ENCODE measurements at places on chromosomes 7 and 10.
A peak's percentile ranks its signal among the peaks of the same experiment; 100 is the strongest.

DNA sequence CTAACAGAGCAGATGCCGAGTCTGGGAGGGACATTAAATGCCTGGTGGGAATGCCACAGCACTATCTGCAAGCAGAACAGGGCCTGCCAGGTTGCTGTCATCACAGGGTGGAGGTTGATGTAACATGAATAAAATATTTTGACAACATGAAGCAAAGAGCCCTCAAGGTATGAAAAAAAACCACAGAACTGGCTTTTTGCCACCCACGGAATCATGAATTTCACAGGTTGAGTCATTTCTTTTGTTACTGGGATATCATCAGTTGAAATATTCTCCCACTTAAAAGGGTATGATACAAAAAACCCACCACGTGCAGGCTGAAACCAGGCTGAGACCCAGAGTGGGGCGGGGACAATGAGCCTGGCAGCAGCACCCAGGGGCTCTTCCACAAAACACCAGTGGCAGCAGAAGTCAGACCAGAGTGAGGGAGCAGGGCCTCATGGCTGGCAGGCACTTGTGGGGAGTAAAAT, 220.1 kb downstream of the TNS3 start:
- DNase-seq: peak; percentile 35

DNA sequence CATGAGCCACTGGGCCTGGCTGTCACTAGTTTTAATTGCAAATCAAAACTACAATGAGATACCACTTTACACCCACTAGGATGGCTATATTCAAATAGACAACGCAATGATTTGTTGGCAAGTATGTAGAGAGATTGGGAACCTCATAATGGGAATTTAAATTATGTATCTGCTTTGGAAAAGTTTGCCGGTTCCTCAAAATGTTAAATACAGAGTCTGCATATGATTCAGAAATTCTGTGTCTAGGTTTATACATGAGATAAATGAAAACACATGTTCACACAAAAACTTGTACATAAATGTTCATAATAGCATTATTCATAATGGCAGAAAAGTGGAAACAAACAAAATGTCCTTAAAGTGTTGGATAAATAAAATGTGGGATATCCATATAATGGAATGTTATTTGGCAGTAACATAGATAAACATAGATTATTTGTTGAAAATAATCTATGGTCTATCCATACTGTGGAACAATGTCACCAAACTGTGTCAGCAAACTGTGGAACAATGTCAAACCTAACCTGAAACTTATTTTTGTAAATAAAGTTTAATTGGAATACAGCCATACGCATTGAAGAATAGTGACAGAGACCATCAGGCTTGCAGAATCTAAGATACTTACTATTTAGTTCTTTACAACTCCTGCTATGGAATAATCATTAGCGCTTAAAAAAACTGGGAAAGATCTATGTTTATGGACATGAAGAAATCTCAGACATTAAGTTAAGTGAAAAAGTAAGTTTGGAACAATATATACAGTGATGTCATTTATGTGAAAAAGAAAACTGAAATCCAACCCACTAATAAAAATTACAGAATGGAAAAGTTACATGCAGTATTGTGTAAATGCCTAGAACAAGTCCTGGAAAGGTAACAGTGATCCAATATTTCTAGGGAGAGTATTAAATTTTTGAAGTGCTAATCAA, 70.9 kb downstream of the CCDC7 start:
- DNase-seq: no peak

DNA sequence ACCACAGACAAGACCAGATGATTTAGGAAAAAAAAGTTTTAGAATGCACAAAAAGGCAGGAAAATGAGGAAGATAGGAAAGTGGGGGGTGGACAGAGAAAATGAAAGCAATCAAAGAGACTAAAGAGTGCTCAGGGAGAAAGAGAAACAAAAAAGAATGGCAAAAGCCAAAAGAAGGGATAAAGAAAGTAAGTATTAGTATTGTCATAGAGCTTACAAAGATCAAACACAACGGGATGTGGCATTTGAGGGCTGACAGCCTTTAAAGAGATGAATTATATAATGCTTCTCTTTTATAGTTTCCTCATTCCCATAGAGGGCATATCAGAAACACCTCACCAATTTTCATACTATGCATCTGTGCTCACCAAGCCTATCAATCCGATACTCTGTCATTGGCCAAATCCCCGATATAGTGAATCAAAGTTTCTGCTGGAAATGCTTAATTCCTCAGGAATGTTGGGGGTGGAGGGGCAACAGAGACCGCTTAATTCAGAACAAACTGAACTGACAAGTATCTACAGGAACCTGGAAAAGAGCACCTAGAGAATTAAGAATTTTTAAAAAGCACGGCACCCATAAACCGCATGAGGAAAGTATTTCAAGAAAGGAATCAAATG, 2.7 kb downstream of the COG5 start:
- no peak for DNase-seq

DNA sequence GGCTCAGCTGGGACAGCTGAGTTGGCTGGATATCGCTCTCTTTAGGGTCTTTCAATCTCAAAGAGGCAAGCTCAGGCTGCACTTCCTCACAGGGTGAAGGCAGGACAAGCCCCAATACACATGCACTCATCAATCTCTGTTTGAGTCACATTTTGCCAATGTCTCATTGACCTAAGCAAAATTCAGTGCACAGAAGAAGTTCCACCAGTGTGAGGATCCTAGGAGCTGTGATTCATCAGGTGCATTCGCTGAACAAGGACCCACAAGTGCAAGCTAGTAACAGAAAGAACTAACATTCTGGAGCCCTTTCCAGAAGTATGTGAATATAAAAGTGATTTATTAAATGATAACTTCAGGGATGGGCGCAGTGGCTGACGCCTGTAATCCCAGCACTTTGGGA, 477.2 kb downstream of the GPAM start:
- DNase-seq: no peak

- no peak for DNase-seq
Measured at GRCh38 chr10:116096526-116096925, 176.5 kb downstream of the GFRA1 start.

DNA sequence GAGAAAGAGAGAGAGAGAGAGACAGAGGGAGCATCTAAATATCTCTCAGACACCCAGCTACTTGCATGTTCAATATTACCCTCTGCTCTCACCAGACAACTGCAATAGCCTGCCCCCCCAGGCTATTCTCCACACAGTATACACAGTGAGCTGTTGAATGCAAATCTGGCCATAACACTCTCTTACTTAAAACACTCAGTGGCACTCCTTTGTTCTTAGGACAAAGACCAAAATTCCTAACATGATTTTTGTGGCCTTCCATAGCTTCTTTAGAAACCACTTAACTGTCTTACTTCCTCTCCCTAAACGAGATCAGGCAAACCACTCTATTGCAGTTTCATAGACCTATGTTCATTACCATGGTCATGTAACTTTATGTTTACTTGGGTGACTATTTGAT, 903.6 kb upstream of the AUTS2 start:
- DNase-seq: no peak

- DNase-seq: no peak
Measured at GRCh38 chr7:92747041-92747835, 89.1 kb downstream of the CDK6 start.

GRCh38 chr7:120089968-120090367, 183.0 kb upstream of the KCND2 start:
- no peak for DNase-seq

- DNase-seq: no peak
Measured at GRCh38 chr7:90853205-90853604, 257.1 kb downstream of the CDK14 start.

DNA sequence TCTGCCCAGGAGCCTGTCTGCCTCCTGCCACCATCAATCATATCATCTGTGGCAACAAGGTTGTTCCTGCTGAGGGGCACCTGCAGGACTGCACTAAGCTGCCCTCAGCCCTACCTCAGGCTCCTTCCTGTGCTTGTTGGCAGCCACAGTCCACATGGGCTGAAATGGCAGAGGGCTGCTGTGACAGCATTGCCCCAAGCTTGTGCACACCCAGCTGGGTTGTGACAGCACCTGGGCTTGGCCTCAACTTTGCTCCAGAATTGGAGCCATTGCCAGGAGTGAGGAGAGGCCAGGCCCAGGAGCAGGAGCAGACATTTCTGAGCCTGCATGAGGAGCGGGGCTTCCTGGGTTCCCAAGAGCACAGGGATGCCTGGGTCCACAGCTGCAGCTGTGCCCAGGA, 340.9 kb upstream of the CHRM2 start:
- DNase-seq: no peak

GRCh38 chr10:3568983-3569382, 216.0 kb downstream of the KLF6 start:
- no peak for DNase-seq

GRCh38 chr7:22200777-22201176, 156.2 kb downstream of the RAPGEF5 start:
- DNase-seq: no peak

DNA sequence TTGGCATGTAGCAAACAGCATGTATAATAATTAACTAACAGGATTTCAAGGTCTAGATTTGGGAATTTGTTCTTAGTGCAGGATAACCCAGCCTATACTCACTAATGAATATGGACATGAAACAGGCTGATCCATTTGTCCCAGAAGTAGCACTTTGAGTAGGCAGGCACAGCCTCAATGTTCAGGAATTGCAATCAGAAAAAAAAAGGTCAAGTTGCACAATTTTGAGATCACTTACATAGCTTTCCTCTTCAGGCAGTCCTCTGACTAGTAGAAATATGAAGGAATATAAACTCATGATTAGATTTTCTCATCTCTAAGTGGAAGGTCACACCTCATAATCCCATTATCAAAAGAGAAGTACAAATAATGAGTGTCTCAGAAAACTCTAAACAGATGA, 921.4 kb upstream of the CELF2 start:
- no peak for DNase-seq

DNA sequence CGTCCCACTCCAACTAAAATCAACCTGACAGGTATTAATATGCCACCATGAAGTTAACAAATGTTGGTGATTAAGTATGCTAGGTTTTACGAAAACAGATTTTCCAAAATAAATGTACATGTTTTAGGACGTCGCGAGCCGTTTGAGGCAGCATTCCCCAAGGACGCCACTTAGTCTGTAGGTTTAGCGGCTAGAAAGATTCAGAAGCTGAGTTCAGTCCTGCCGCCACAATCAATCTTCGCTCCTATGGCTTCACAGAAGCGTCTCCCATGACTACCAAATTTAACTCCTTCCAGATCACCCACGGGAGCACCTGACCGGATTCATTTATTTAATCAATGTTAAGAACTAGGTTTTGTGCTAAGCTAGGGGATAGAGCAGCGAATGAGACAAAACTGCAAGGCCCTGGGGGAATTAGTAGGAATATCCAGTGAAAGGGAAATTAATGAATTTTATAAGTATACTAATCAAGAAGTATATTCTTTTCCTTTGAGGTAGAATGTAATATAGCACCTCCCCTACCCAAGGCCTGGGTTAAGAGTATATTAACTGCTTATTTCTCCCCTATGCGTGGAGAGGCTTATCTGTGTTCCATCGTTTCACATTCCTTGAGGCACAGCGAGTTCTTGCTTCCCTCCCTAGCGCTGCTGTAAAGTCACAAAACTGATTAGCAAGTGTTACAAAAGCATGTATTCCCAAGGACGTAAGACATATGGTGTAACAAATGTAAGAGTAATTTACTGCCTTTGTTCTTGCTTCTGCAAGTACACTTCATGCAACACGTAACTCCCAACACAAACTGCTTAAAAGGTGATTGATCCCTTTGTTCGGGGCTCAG, 994 bp upstream of the CYP51A1 start:
- DNase-seq: no peak

DNA sequence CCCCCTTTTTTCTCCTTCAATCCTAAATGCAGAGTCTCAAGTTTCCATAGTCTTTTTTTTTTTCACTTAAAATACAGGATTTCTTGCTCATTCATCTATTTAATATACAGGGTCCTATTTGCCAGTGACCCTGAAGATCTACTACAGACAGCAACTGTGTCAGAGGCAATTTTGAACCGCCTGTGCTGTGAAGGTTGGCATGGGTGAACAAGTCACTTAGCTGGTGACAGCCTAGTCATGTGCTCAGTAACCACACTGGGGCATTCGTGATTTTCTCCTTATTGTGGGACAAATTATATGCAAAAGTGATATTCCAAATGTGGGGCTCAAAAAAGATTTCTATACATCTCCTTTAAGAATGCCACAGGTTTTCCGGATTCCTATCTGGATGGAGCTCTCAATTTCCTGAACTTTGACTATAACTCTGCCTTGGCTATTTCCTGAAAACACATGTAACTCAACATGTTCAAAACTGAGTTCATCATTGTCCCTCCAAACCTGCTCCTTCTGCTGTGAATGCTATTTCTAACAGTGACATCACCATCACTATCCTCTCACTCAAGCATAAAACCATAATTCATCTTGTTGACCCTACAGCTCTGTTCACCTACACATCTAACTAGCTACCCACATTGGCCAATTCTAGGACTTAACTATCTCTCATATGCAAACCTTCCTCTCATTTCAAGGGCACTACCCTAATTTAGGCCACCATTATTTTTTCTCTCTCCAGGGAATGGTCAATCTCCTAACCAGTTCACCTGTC, 36.7 kb downstream of the CDK6 start:
- DNase-seq: no peak

DNA sequence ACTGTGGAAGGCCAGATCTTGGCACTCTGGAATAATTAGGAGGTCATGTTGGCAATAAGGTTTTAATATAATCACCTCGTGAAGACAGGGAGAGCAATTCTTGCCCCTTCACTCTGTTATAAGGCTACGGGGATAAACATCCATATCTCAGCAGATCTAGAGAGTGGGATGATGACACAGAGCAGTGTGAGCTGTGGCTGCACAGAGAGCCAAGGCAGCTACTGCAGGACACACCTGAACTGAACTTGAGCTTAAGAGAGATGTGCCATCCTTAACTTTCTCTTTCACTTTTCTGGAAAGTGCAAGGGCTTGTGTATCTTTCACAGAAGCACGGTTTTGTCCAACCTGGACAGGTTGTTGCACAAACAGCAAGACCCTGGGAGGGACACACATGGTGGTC, 174.7 kb downstream of the GATA3 start:
- no peak for DNase-seq

GRCh38 chr10:110793128-110793812, 78.5 kb upstream of the PDCD4 start:
- DNase-seq: no peak

DNA sequence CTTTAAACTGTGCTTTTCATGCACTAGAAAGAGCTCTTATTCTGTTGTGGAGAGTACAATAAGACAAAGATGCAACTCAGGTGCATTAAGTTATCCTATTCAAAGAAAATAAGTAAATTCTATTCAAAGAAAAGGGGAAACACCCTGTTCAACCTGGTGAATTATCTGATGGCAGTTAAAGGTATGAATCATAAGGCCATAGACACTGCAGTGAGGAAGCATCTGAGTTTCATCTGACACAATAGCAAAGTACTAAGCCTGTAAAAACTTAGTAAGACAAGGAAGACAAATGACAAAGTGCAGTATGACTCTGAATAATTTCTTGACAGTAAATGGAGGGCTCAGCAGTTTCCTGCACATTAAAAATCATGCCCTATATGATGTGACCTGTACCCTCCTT, 91.0 kb upstream of the LRRTM3 start:
- no peak for DNase-seq

DNA sequence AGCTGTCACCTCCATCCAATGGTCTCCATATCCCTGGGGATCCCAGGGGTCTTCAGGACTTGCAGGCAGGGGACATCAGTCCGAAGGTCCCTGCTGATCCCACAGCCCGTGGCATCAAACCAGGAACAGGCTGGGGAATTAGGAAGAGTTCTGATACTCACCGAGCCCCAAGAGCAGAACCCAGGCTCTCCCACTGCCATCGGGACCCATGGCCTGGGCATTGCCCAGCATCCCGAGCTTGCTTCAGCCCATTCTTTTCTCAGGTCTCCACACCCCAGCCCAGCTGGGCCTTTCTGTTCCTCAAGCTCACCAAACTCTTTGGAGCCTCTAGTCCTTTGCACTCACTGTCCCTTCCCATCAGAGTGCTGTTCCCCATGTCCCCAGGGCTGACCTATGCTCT, 280.9 kb downstream of the GRID1 start:
- no peak for DNase-seq
